Temporal lobe (tissue), 4 donors: ENCODE measurements at places on chromosomes 7 and 10. TPM values are rescaled to one million over a fixed set of nuclear protein-coding genes. Genes with fewer than 3 reads are reported as not detected.

The C10orf143 gene
- total RNA-seq = 0.25 TPM

The CDH23 gene
- total RNA-seq = 3.4 TPM

The MRLN gene
- total RNA-seq = 0.49 TPM

The ANKIB1 gene
- total RNA-seq = 87.0 TPM

The SPOCK2 gene
- 25.8 TPM for total RNA-seq

The TLX1 gene
- total RNA-seq = not detected

The NYAP1 gene
- 29.7 TPM for total RNA-seq

The STEAP4 gene
- total RNA-seq = 0.25 TPM

The AUTS2 gene
- total RNA-seq = 88.8 TPM

The GRID1 gene
- 8.6 TPM for total RNA-seq

The RBP4 gene
- total RNA-seq = 5.9 TPM

The ACTL6B gene
- 99.6 TPM for total RNA-seq

The DOCK4 gene
- 81.6 TPM for total RNA-seq

The PLXDC2 gene
- total RNA-seq = 9.3 TPM

The EIF5AL1 gene
- under 0.01 TPM for total RNA-seq

The ASB15 gene
- not detected for total RNA-seq

The AQP1 gene
- total RNA-seq = 1.5 TPM

The ANKRD1 gene
- not detected for total RNA-seq

The RBP3 gene
- not detected for total RNA-seq

The SFTPA2 gene
- 0.25 TPM for total RNA-seq

The LRRD1 gene
- total RNA-seq = 0.74 TPM

The CLDN4 gene
- total RNA-seq = 0.25 TPM

The HTR5A gene
- total RNA-seq = 1.2 TPM

The HMX3 gene
- not detected for total RNA-seq

The METTL27 gene
- total RNA-seq = 0.49 TPM

The SPDYE6 gene
- not detected for total RNA-seq

The LRRC61 gene
- 14.0 TPM for total RNA-seq

The PLAC9 gene
- 1.7 TPM for total RNA-seq

The STEAP1B gene
- total RNA-seq = 1.2 TPM

The ZNF425 gene
- 4.4 TPM for total RNA-seq

The ZSCAN21 gene
- 13.5 TPM for total RNA-seq

The CPN1 gene
- total RNA-seq = not detected
